ENCODE measurements at places on chromosomes 7 and 10.

- no peak for DNase-seq
Observed at GRCh38 chr10:96509017-96509641, 4.6 kb downstream of the TLL2 start.

- no peak for DNase-seq
Observed at GRCh38 chr7:146375170-146375569, 258.6 kb downstream of the CNTNAP2 start.

GRCh38 chr10:85311613-85312337 lies 983.4 kb downstream of the CCSER2 start:
- no peak for DNase-seq

GRCh38 chr7:27277628-27278027 lies 35.0 kb downstream of the EVX1 start:
- no peak for DNase-seq

DNA sequence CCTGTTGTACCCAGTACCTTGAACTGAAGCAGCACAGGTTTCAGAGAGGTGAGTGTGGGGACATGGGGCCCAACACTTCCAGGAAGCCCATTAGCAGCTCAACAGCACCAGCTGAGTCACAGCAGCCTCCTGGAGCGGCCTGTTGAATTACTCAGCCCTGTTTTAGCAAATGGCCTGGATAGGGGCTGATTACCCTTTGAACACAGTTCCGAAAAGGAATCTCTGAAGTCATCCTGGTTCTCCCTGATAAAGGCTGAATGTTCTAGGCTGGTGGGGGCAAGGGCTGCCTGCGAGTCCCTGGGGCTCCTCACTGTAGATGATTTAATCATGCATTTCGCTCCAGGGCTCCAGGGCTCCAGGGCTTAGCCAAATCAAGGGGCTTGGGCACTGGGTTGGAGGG lies 287.5 kb downstream of the GRID1 start:
- no peak for DNase-seq

GRCh38 chr7:109950821-109951564 lies 1139.9 kb upstream of the LRRN3 start:
- DNase-seq = no peak

DNA sequence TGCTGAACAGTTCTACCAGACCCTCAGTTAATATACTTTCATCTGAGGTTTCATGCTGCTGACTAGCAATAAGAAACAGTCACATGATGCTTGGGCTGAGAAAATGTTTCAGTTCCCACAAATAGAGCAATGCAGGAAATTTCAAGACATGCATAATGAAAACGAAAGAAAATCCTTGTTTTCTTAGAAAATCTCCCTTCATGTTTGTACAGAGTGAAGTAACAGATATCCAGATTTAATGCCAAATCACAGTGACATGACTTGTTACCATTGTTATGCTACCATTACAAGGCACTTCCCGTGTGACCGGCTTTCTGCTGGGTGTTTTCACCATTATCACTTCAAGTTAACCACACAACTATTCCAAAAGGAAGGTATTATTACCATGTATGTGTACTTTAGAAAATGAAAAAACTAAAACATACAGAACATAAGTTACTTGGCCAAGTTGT lies 121.7 kb downstream of the DOCK4 start:
- DNase-seq = no peak

DNA sequence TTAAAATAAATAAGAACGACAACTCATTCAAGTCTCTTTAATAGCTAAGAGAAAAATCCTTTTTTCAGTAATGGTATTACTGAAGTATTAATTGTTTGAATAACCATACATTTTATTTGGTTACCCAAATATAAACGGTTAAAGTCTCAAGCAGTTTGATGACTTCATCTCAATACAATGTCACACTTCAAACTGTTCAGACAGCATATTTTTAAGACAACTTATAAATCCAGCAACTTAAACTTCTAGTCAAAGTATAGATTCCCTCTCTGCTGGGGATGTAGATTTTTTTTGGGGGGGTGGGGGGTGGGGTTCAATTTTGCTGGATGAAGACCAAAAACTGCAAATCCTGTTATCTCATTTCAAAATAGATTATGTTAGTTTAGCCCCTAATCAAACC lies 42.0 kb downstream of the GNA12 start:
- no peak for DNase-seq
